ENCODE measurements at places on chromosomes 3 and 15. TPM values are rescaled to one million over a fixed set of nuclear protein-coding genes. Genes with fewer than 3 reads are reported as not detected.

PRTG gene
- total RNA-seq, result 0.78 TPM

CFAP92 gene
- not detected for total RNA-seq

SERINC4 gene
- not detected for total RNA-seq

CCK gene
- 0.13 TPM for total RNA-seq

CAPN3 gene
- 1.6 TPM for total RNA-seq

ADAMTSL3 gene
- total RNA-seq, result 1.6 TPM

SPATA16 gene
- total RNA-seq, result not detected

SMAD6 gene
- total RNA-seq, result 20.8 TPM

ANKRD63 gene
- total RNA-seq, result not detected

PDZRN3 gene
- 26.0 TPM for total RNA-seq

FBXW12 gene
- total RNA-seq, result not detected

LEKR1 gene
- total RNA-seq, result 0.20 TPM

GPR87 gene
- total RNA-seq, result not detected

ABTB1 gene
- 21.1 TPM for total RNA-seq

ITIH1 gene
- 0.17 TPM for total RNA-seq

CKMT1A gene
- total RNA-seq, result not detected

RETNLB gene
- total RNA-seq, result not detected

AADACL2 gene
- not detected for total RNA-seq

SSUH2 gene
- not detected for total RNA-seq

CNTN6 gene
- total RNA-seq, result 0.86 TPM

LMAN1L gene
- not detected for total RNA-seq

LRRC31 gene
- total RNA-seq, result not detected

SEMA7A gene
- 20.7 TPM for total RNA-seq

TMEM207 gene
- total RNA-seq, result not detected

GP5 gene
- total RNA-seq, result 0.69 TPM

PTPRG gene
- total RNA-seq, result 72.5 TPM

SYNM gene
- total RNA-seq, result 24.0 TPM
